CD4-positive, alpha-beta T cell treated with Interferon gamma for 1 hour (primary cell): ENCODE measurements at places on chromosomes 7 and 10.

GRCh38 chr7:156665101-156665500 lies 24.5 kb downstream of the RNF32 start:
- DNase-seq: no peak

DNA sequence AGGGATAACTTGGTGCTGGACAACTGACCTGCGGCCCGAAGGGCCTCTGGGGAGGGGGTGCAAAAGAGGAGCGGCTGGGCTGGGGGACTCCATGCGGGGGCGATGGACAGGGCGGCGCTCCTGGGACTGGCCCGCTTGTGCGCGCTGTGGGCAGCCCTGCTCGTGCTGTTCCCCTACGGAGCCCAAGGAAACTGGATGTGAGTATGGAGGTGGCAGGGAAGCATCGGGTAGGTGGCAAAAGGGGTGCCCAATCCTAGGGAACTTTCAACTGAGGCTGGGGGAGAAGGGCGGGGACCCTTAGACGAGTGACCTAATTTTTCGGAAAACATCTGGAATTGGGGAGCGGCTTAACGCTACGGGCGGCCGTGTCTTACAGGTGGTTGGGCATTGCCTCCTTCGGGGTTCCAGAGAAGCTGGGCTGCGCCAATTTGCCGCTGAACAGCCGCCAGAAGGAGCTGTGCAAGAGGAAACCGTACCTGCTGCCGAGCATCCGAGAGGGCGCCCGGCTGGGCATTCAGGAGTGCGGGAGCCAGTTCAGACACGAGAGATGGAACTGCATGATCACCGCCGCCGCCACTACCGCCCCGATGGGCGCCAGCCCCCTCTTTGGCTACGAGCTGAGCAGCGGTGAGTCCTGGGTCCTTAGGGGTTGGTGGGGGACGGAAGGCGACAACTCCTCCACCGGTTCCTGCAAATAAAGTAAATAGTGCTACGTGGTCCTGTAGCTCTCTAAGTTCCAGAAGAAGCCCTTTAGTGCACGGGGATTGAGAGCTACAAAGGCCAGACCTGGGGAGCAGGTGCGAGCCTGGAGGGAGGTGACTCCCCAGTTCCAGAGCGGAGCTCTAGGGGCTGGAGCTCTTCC lies 622 bp downstream of the WNT16 start:
- peak; percentile 13 for DNase-seq

GRCh38 chr10:57657164-57657765 lies 610.4 kb downstream of the IPMK start:
- no peak for DNase-seq

- DNase-seq: peak; percentile 51
Observed at GRCh38 chr7:3042861-3043489, 692 bp downstream of the CARD11 start.

GRCh38 chr10:127880557-127880956 lies 12.2 kb downstream of the CLRN3 start:
- DNase-seq: peak; percentile 17

DNA sequence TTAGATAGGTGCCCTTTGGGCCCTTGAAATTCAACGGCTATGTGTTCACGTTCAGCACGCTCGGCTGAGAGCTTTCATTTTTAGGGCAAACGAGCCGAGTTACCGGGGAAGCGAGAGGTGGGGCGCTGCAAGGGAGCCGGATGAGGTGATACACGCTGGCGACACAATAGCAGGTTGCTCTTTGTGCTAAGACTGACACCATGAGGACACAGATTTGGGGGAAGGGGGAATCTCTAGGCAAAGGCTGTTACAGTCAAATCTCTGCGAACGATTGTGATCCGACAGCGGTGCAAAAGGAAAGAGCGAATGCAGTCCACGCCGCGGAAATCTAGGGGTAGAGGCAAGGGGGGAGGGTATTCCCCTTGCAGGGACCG lies 667 bp downstream of the KLLN start:
- DNase-seq: no peak

- no peak for DNase-seq
Observed at GRCh38 chr10:81116990-81117389, 579.3 kb downstream of the SH2D4B start.
